ENCODE measurements at places on chromosomes 2 and 18.

GRCh38 chr2:21067859-21068537 lies 24.1 kb upstream of the APOB start:
- DNase-seq: no peak

- no peak for DNase-seq
These were observed 59.3 kb downstream of the SERTAD2 start for GRCh38 chr2:64594226-64594989.

- DNase-seq: no peak
These were observed 14.3 kb downstream of the PTPN4 start for GRCh38 chr2:119774026-119774425.

DNA sequence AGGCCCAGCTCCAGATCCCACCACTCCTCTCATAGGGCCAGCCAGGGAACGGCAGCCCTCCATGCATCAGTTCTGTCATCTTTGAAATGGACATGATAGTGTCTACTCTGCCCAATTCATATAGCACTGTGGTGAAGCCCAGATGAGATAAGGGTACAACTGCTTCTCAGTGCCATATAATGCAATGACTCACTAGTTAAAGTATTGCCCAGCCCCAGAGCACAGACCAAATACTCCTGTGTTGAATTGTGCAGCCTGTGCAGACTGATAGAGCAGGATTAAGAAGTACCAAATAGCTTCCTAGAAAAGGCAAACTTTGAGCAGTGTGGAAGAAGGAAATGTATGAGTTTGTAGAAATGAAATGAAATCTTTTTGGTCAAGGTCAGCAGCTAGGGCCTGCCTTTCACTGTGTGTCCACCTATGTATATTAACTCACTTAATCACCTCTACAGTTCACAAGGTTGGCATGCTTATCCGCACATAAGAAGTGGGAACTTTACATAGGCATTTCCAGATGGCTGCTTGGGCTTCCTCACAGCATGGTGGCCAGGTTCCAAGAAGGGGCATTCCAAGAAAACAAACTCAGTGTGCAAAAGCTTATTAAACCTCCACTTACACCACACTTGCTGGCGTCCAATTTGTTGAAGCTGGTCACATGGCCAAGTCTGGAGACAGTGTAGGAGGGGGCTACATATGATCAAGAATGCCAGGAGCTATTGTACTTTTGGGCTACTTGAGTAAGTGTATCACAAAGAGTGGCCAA lies 102.8 kb upstream of the COPS8 start:
- no peak for DNase-seq

- no peak for DNase-seq
These were observed 99.3 kb downstream of the MAP2 start for GRCh38 chr2:209523041-209523740.

DNA sequence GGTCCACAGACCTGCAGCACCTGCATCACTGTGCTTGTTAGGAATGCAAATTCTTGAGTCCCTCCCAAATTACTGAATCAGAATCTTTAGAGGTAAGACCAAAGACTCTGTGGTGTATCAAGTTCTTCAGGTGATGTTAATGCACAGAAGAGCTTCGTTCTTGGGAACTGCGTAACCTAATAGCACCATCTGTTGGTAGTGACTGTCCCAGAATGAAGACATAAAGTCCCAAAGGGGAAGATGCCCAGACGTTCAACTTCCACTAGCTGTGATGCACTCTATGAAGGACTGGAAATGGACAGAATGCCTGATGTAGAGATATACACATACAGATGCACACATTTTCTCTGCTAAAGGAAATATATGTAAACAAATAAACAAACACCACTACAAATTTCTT lies 576.0 kb downstream of the LRP1B start:
- DNase-seq: peak; percentile 35

- no peak for DNase-seq
These were observed 158.3 kb downstream of the GLI2 start for GRCh38 chr2:120893811-120894584.

- no peak for DNase-seq
These were observed 26.8 kb upstream of the SP3 start for GRCh38 chr2:173991856-173992588.

GRCh38 chr2:54308186-54308585 lies 52.2 kb upstream of the TSPYL6 start:
- no peak for DNase-seq

DNA sequence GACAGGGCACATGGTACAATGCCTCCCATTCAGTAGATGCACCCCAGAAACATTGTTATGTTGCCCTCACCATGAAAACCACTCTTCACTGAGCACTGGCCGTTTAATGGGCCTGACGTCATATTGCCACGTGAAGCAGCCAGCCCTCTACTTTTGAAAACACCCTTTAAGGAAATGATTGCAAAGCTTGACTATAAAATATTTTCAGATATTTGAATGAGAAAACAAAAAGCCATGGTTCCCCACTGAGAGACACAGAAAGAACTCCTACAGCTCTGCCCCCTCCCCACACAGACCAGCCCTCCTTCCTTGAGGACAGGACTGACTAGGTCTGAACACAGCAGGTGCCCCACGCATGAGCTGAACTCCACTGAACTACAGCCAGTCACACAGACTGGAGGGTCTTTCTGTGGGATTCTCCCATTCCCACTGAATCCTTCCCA lies 349.1 kb downstream of the ANAPC1 start:
- DNase-seq: no peak

- DNase-seq: no peak
These were observed 20.8 kb downstream of the COPS7B start for GRCh38 chr2:231807020-231807419.

DNA sequence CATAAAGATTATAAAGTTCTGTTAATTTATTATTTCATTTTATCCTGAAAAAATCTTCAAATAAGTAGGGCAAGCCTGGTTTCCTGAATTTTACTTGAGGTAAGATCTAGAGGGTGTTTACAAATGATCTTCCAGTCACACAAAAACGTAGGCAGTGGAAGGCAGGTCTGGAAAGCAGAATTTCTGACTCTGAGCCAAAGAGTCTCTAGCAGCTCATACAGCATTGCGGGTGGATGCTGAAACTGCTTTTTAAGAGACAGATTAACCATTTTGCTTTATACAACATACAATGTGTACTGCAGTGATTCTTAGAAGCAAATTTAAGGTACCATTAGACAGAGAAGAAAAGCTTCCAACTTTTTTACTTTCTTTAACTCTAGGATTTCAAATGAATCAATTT lies 117.0 kb downstream of the FTCDNL1 start:
- no peak for DNase-seq

- no peak for DNase-seq
These were observed 120.9 kb upstream of the TTC39C start for GRCh38 chr18:23893653-23894052.

- DNase-seq: no peak
These were observed 1118.8 kb upstream of the ZEB2 start for GRCh38 chr2:145638675-145639074.

DNA sequence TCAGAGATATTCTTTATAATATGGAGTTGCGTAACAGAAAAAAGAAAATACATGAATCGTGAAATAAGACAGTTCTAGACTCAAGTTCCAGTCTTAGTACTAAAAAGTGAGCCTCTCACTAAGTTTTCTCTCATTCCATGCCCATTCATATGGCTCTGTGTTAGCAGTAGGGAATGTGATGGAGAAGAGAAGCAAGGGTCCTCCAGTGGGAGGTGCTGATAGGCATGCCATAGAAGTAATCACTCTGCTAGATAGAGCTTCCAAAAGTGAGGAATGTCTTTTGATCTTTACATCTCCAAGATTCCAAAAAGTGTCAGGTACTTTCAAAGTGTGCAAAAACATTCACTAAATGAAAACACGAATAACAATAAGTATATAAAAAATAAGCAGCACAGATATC lies 678.4 kb downstream of the DCDC2C start:
- no peak for DNase-seq

- no peak for DNase-seq
These were observed 14.6 kb upstream of the LTBP1 start for GRCh38 chr2:32931945-32932709.

- DNase-seq: no peak
These were observed 143.5 kb downstream of the TGIF1 start for GRCh38 chr18:3593381-3593903.

- no peak for DNase-seq
These were observed 945.0 kb downstream of the SLC4A3 start for GRCh38 chr2:220572385-220572784.

GRCh38 chr2:102112271-102112670 lies 30.3 kb upstream of the IL1R1 start:
- no peak for DNase-seq

DNA sequence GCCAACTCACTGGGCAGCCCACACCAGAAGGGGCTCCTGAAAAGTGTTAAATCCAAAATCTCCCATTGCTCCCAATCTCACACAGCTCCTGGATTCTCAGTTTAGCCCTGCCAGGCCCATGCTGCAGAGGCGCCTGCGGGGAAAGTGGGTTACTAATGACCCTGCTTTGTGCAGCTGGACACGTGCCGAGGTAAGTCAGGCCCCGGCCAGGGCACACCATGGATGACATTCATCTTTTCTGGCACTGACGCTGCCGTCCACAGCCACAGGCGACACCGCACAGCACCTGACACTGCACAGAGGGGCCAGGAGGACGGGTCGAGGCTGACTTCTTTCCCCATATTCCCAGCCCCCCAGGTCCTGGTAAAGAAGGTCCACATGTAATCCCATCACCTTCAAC lies 193.5 kb downstream of the EIPR1 start:
- DNase-seq: no peak

- no peak for DNase-seq
These were observed 9.1 kb downstream of the ASAP2 start for GRCh38 chr2:9215680-9216079.

- no peak for DNase-seq
These were observed 167.3 kb upstream of the SKOR2 start for GRCh38 chr18:47418746-47419145.

DNA sequence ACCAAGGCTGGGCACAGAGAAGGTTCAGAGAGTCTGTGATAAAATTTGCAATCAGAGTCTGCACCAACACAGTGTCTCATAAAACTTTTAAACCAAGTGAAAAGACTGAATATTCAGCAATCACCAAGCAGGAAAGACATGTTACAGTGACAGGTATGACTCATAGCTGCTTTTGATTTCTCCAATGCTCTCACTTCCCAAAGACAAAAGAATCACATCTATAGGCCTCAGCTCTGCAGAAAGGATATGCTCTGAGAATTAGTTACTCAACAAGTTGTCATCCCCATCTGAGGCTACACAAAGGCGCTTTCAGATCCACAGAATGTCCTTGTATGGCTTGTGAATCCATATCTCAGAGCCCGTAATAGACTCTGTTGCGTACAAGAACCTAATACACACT lies 92.5 kb downstream of the KCNF1 start:
- no peak for DNase-seq

- DNase-seq: no peak
These were observed 37.8 kb downstream of the CYP26B1 start for GRCh38 chr2:72109904-72110303.

DNA sequence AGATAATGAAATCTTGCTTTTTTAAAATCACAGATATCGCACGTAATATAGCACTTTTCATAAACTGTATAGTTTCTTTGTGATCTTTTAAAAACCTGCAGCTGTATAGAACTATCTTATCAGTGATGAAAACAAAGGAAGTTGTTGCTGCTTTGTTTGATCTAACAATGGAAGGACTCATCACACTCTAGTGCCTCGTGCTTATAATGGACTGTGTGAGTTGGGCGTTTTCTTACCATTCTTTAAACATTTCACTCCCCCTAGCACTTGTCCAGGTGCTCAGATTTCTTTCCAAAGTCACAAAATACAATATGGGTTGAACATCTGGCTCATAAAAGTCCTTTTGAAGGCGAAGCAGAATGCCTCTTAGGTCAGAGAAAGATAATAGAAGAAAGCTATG lies 94.8 kb upstream of the SPATS2L start:
- no peak for DNase-seq

DNA sequence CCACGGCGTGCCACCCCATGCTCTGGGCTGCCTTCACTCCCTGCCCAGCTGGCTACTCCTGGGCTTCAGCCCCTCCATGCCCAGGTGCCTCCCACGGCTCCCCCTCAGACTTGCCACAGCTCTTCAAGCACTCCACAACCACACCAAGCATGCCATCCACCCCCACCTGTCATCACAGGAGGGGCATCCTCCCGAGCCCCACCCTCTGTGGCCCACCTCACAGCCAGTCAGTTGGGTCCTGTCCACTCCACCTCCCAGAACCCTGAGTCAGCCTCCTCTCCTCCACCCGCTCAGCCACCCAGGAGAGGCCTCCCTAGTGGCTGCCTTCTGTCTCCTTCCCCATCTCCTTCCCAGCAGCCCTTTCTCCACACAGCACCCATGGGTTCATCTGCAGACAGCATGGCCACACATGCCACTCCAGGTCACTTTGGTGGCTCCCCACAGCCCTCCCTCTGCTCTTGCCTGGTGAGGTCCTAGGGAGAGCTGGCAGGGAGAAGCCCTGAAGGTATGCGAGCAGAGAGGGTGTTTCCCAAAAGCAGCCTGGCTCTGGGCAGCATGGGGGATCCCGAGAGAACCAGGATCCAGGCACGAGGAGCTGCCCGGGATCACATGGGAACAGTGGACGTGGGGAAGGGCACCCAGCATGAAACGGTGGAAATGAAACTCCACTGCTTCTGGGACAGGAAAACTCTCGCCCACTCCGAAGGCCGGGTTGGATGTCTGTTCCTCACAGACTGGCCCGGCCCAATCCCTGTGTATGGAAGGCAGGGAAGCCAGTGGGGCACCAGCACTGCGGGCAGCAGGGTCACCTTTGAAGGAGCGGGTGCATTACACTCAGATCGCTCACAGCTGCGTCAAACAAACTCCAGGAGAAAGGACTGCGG lies 2.7 kb downstream of the LIMS2 start:
- DNase-seq: no peak

- DNase-seq: peak; percentile 72
These were observed 282.5 kb upstream of the MYT1L start for GRCh38 chr2:2613279-2614199.

DNA sequence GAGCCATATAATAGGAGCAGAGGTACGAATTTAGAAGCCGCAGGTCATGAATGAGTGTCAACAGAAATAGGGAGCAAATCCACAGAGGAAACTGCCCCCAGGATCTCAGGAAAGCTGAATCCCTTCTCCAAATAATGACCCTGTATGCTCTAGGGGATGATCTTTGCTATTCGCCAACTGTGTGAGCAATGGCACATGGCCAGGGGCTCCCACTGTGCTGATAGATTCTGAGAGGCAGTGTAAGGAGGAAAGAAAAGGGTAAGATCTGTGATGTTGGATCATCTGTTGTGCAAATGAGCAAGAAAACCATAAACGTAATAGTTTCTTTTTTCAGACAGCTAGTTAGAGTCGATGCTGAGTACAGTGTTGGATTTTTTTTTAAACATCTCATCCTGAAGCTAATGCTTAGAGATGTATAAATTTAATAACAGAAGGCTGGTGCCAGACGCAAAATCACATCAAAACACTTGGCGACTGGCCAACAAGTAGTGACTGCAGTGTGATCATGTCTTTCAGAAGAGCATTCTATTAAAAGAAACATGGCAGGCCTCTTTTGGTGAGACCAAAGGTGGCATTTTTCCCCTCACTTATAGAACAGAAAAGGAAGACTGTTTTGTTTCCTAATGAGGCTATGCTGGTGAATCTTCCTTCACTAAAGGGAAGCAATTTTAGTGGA lies 77.4 kb downstream of the ABCA12 start:
- DNase-seq: no peak

GRCh38 chr2:9095226-9095625 lies 91.7 kb upstream of the MBOAT2 start:
- DNase-seq: no peak
